ENCODE measurements at places on chromosomes 12 and 14. TPM values are rescaled to one million over a fixed set of nuclear protein-coding genes. Genes with fewer than 3 reads are reported as not detected.

DNA sequence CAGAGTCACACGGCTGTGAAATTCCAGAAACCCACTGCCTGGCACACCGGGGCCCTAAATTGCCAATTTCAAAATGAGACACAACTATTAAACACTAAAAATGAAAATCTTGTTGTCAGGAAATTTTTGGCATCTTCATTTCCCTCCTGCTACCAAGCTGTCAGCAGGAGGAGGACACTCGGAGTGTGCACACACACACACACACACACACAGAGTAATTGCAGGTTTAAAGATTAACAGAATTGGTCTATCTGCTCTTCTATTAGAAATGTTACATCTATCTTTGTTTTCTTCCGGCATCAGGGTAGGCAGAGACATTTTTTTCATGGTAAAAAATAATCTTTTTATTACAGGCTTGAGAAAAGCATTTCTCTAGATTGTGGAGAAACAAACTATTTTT, 314.2 kb downstream of the EGLN3 start:
- no peak for DNase-seq

GRCh38 chr12:53777412-53777811, 25.6 kb upstream of the CISTR start:
- DNase-seq: no peak

TRHDE gene
- total RNA-seq: 12.1 TPM

FGD6 gene
- total RNA-seq: 14.1 TPM

DNA sequence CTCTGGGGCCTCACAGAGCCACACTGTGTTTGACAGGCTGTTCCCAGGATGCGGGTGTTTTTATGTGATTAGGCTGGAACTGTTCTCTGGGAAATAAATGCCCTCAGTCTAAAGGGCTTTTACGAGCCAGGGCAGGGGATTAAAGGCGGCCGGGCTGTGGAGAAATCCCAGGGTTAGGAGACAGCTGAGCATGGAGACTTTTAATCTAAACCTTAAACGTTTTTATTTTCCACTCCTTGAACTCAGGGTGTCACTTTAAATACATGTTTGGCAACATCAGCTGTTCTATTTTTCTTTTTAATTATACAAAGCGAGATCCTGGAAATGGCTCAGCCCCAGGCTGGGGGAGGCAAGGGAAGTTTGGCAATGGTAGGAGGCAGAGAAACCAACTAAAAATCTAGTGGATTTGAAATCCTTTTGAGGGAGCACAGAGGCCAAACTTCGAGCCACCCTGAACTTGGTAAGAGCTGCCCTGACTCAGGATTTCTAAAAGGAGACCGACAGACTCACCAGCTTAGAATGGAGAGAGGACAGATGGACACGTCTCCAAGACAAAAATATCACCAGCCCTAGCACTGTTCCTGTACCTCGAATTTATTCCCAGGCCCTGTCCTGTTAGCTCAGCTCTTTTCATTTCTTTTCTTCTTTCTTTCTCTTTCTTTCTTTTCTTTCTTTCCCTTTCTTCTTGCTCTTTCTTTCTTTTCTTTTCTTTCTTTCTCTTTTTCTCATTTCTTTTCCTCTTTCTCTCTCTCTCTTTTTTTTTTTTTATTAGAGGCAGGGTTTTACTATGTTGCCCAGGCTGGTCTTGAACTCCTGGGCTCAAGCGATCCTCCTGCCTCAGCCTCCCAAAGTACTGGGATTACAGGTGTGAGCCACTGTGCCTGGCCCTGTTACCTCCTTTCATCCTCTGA, 15.8 kb upstream of the ORAI1 start:
- DNase-seq: no peak

GRCh38 chr14:56858422-56858821, 48.1 kb upstream of the OTX2 start:
- DNase-seq: no peak

ACSS3 gene
- total RNA-seq: 19.2 TPM

KRT6C gene
- total RNA-seq: 3.5 TPM

DNA sequence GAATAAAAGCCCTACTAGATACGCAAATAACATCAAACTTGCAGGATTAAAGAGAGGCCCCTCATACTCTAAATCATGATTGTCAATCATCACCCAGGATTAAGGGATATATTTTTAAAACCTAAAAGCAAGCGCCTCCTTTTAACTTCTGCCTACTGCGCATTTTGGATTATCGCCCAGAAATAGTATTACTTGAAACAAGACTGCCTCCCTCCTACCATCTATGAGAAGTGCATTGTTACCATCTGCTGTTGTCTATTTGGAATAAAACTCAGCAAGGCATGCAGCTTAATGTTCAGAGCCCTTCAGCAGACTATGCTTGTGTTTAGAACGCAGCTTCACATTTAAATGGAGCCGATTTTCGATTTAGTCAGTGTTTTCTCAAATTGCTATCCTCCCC, 79.6 kb downstream of the EXOC5 start:
- peak; percentile 51 for DNase-seq

DNA sequence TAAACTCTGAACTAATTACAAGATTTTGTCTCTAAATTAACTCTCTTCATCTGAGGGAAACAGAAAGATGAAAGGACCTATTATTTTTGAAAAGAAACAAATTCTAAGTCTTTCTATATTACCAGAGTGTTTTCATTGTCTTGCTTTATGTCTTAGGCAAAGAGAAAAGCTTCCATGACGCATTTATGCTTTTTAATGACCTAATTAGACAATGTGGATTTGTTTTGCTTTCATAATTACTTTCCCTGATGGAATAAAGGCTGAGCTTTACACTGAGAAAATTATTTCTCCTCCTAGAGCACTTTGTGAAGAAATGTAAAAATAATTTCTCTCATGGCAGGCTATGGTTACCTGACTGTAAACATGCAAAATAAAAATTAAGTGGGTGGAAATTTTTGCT, 138.0 kb upstream of the SLCO1C1 start:
- DNase-seq: no peak

DNA sequence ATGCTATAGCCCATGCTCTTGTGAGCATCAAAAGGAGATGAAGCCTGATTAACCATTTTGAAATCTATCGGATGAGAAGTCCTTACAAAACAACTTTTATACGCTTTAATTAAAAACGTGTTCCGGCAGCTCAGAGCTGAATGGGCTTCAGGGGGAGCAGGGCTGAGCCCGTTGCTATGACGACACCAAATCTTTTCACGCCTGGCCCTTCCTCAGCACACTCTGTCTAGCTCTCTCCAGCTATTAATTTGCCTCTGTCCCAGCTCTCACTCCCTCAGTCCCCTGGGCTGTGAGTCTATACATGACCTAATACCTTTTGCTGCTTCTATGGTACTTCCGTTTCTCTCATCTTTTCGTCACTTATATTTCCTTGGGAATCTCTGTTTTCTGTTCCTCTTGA, 15.8 kb downstream of the FOXA1 start:
- DNase-seq: no peak

DNA sequence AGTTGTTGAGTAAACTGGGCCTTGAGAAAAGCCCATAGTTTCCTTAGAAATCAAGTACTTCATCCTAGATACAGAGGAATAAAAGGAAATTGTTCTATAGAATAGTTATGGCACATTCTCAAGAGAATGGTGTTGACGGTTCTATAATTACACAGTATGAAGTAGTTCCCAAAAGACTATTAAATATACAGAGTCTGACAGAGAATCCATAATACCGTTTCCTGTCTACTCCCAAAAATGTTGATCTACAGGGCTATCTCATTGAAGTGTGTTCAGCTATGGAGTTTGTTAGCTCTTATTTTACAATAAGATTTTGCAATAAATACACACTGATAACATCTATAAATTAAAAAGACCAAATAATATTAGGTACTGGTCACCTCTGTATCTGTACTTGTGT, 799.7 kb downstream of the RPS29 start:
- no peak for DNase-seq

KIF21A gene
- 37.5 TPM for total RNA-seq

PPP1R1A gene
- 6.4 TPM for total RNA-seq

FOXN4 gene
- 0.10 TPM for total RNA-seq

ALDH2 gene
- total RNA-seq: 34.2 TPM

GRCh38 chr14:95645389-95645996, 40.7 kb upstream of the TCL1B start:
- DNase-seq: no peak

PLA2G1B gene
- total RNA-seq: not detected

DNA sequence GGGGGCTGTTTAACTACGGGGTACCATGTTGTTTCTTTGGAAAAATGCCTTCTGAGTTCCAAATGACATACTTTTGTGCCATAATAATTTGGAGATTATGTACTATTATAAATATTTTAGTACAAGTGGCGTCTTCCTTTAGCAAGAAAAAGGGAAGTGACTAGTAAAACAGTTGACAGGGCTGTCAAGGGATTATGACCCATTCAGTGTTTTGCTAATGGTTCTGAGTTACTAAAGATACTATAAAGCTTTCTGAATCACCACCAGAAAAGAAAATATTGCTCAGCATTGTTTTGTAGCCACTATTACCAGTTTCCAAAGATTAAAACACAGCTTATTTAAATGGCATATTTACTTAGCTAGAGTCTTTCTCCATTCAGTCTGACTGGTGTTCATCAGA, 334.9 kb downstream of the SNAPC1 start:
- no peak for DNase-seq

GRCh38 chr12:26245175-26245942, 50.0 kb downstream of the SSPN start:
- no peak for DNase-seq

- DNase-seq: no peak
Measured at GRCh38 chr14:33855672-33856071, 95.2 kb downstream of the EGLN3 start.

SLC8B1 gene
- 14.1 TPM for total RNA-seq

DNA sequence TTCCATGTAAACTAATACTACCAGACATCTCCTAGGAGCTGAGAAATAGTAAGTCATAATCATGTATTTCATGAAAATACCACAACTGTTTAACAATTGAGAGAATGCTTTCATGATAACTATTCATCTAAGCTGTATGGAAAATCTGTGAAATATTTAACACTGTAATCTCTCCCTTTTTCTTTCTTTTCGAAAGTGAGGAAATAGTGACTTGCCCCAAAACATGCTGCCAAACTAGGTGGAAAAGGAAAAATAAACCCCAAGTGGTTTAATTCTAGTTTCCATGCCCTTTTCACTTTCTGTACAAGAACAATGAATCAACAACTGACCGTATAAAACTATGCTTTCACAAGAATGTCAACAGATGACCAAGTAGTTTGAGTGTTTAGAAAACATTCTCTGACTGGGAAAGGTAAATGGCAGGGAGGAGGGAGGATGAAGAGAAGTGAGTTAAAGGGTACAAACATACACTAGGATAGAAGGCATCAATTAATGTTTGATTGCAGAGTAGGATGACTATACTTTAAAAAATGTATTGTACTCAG, 147.5 kb upstream of the AVPR1A start:
- no peak for DNase-seq

GRCh38 chr12:67647181-67647798, 1.3 kb upstream of the DYRK2 start:
- DNase-seq: no peak

- DNase-seq: no peak
Measured at GRCh38 chr12:52506858-52507715, 13.1 kb downstream of the KRT5 start.

DNA sequence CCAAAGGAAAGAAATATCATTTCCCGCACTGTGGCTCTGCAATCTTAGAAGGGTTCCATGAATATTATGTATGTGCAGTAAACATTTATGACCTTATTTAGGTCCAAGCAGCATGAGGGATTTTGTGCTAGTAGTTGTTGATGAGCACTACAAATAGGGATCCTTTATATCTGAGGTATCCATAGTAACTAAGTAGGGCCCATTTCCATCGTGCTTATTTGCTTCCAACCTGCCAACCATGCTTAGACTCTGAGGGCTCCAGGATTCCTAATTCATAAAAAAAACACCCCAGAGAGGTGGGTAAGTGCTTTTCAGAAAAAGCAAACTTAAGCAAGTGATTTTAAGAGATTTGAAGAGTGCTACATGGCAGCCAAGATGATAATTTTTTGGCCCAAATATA, 39.7 kb downstream of the HMGA2 start:
- no peak for DNase-seq

DNA sequence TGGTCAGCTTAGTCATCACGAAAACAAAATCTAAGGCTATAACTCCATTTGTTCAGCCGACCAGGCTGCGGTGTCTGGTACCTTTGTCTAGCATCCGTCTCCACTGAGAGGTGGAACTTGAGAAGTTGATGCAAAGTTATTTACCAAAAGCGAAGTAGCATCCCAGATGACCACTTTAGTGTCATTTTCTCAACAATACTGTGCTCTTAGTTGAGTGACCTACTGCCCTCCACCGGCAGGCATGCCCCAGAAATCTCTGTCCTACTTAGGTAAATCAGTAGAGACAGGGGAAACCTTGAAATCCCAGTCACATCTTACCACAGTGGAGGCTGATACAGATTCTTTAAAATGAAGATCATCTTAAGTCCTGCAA, 1.3 kb upstream of the ST8SIA1 start:
- DNase-seq: peak; percentile 75
